ENCODE measurements at places on chromosomes 13 and 19.

DNA sequence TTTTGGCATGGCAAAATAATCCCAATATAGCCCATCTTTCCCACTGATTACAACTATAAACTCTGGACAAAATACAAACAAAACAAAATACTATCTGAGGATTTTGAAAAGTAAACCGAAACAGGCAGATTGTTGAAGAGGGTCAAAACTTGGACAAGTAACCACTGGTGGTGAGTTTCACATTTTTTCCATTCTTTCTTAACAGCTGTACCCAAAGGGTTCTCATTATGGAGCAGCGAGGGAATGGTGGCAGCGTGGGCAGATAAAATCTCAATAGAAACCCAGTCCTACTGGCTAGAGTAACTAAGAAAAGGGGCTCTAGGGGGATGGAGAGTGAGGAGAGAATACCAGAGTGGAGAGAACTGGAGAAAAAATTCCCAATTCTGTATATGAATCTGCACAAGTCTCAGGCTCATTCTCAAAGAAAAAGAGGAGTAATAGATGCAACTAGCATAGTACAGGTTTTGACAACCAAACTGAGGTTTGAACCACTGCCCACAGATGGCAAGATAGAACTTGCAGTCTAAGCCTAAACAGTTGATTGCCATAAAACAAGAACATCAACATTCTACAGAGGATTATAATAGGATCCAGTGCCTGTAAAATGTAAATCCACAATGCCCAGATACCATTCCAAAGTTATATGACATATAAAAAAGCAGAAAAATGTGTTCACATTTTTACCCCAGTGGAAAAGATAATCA is 284.5 kb downstream of the KCNRG start:
- DNase-seq = no peak

- no peak for DNase-seq
Observed at GRCh38 chr19:1699386-1699785, 47.0 kb upstream of the TCF3 start.

DNA sequence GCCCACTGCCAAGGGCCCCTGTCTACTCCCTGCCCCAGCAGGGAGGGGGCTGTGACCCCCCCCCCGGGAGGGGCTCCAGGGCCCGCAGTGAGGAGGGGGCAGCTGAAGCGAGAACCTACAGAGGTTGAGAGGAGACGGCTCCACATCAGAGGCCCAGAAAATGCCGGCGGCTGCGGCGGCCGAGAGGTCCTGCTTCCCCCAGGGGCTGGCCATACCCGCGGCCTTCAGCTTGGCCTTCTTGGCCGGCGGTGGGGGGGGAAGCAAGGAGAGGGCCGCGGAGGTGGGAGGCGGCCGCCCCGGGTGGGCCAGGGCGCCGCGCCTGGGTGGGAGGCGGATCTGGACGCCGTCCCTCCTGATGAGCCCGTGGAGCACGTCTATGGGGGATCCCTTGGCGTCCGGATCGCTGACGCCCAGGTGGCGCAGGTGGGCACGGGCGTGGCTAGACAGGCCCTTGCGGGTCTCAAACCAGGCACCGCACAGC is 9.2 kb upstream of the AKAP8L start:
- DNase-seq = no peak

DNA sequence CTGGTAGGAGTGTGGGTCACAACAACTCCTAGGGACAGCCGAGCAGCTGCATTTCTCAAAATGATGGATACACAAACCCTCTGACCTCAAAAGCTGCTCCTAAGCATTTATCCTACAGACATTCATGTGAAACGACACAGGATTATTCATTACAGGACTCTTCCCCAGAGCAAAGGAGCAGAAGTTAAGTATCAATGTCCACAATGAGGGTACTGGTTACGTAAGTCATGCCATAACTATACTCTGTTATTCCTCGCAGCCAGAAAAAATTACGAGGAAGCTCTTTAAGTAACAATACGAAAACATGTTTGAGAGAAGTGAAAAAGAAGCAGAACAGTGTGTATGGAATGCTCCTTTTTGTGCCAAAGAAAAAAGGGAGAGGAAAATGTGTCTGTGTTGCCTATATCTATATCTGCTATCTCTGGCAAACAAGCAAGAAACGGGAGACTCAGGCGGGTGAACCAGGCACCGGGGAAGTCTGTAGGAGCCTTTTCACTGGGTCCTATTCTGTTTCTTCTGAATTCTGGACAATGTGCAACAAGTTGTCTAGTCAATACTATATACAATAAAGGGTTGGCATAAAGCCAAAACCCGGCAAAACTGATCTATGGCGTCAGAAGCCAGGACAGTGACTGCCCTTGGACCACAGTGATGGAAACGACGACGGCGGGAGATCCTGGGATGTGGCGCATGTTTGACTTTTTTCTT is 1.3 kb downstream of the ISOC2 start:
- no peak for DNase-seq

DNA sequence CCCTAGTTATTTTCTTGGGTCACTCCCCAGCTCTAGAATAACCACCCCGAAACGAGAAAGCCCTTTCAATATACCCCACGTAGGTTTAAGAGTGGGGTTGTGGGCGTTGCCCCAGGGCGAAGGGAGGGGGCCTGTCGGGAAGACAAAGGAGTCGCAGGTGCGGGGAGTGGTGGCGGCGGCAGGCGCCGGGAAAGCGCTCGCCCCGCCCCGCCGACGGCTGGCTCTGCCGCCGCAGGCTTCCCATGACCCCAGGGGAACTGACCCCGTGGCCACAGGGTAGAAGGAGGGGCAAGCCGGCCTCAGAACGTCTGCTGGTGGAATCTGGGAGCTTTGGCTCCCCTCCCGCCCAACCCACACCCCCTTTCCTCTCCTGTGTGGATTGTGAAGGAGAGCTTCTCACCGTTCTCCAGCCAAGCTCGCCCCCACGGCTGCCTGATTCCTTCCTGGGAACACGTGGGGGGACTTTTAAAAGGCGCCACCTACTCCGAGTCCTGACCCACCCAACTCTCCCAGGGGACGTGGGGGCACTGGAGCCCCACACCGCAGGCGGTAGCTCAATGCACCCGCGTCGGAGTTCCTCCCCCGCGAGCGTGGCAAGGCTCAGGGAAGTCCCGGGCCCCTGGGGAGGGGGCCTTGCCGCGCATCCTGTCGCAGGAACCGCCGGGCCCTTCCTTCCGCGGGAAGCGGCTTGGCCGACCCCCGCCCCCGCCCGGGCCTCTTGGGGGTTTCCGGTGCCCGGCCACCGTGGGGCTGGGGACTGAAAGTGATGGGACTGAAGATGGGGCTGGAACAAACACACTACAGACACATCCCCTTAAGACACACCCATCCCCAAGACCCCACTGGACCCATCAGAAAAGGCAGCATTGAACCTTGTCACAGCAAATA is 5.5 kb downstream of the IER2 start:
- peak; percentile 67 for DNase-seq

- DNase-seq = no peak
Observed at GRCh38 chr13:113937527-113938180, 36.2 kb downstream of the C13orf46 start.

DNA sequence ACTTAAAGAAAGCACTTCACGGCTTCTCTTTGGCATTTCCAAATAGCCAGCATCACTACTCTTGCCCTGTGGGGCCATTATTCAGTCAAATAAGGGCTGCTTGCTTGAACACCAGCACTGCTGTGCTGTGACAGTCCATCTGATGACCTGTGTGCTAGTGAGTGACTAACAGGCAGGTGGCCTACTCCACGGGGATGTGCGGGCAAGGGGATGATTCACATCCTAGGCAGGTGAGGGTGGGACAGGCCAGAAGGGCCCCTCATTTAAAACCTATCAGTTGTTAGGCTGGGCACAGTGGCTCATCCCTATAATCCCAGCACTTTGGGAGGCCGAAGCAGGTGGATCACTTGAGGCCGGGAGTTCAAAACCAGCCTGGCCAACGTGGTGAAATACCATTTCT is 8.2 kb downstream of the CCNE1 start:
- no peak for DNase-seq

GRCh38 chr19:16025108-16026101 is 50.9 kb upstream of the TPM4 start:
- no peak for DNase-seq

GRCh38 chr19:10083911-10084310 is 2.2 kb upstream of the SHFL start:
- DNase-seq = no peak

DNA sequence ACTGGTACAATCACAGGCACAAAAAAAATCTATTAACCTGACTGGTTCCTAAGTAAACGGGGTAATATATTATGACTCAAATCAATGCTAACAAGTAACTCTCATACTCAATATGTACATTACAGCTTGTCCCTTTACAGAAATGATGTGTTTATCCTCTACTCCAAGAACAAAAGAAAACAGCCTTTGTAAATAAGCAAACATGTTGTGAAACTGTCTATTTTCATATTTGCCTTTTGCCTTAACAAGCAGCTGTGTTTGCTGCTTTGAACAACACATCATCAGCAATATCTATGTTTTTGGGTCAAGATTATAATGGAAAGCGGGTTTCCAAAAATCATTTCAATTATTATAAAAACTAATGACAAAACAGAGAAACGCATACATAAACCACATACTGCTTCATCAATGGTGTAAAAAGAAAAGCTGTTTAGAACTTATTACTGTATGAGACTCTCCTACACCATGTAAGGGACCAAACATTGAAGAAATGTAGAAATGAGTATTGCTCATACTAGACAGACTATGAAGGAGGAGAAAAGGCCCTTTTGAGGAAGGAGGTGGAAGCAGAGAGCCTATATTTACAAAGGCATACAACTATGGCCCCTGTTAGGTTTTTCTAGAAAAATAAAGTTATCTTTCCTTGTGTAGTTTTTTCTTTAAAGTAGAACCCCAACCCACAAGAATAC is 14.8 kb downstream of the TBC1D4 start:
- DNase-seq = no peak

DNA sequence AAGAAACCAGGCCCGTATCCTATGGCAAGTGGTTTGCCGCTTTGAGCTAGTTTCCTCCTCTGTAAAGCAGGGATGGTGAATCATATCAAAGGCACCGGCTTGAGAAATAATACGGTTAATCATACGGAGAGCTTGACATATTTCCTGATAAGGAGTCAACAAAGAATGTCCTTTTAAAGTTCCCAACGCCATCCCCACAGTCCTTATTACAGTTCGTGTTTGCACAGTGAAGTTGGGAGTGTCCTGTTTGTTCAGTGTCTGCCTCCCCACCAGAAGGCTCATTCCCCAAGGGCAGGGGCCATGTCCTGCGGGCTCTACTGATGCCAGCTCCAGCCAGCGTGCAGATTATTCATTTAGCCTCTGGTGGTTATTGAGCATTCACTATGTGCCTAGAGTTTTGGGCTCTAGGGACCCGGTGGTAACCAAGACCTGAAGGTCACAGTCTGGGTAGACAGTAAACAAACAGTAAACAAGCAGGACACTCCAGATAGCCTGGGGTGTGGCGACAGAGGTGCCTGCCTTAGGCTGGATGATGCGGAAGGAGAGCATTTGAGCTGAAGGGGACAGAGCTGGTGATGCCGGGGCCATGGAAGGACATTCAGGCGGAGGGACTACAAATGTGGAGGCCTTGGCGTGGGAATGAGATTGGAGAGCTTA is 6.3 kb downstream of the GRAMD1A start:
- no peak for DNase-seq

DNA sequence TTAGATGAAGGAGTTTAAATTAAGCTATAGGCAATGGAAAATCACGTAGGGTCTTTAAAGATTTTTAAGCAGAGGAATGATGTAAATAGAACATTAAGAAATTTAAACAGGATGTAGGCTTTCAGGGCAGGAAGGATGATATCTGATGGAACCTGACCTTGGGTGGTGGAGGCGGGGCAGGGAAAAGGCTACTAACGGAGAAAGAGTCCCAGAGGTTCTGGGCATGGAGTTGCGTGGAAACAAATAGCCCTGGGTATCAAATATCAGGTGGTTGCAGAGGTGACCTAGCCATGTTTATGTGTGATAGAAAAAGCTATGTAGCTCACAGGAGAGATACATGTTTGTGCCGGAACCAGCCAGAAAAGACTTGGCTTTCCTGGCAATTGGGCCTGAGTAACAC is 7.8 kb upstream of the CDK8 start:
- no peak for DNase-seq

DNA sequence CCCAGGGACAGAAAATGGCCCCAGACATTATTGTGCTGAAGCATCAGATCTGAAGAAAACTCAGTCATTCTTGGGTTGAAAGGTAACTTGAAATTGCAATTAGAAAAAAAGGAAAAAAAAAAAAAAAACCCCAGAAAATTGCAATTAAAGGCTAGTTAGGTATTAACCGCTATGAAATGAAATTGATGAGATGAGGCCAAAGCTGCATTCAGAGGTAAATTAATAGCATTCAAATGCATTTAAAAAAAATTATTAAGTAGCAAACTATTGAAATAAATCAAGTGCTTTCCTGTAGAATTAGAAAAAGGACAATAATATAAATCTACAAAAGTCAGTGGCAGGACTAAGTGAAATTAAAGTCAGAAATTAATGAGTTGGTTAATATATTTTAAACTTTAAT is 6.4 kb downstream of the PGLS start:
- no peak for DNase-seq

GRCh38 chr13:109955598-109955997 is 169.2 kb upstream of the IRS2 start:
- DNase-seq = no peak

- no peak for DNase-seq
Observed at GRCh38 chr19:17380426-17381138, 3.4 kb upstream of the PLVAP start.

- DNase-seq = no peak
Observed at GRCh38 chr13:90557626-90558025, 789.9 kb upstream of the MIR17HG start.

DNA sequence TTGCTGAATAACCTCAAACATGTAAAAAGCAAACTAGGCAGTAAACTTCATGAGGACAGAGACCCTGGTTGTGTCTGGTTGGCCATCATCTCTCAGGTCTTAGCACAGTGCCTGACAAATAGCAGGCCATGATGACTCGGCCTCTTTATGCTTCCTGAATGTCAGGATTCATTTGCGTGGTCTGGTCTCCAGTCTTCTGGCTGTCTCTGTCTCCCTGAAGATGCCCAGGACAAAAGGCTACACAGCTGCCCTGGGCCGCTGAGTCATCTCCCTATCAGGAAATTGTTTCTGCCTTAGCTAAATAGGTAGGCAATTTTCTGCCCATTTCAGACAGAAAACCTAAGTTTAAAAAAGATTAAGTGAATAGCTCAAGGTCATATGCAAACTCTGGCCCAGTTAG is 84.1 kb upstream of the FNDC3A start:
- DNase-seq = no peak

GRCh38 chr13:44197791-44198770 is 175.5 kb upstream of the SERP2 start:
- no peak for DNase-seq

DNA sequence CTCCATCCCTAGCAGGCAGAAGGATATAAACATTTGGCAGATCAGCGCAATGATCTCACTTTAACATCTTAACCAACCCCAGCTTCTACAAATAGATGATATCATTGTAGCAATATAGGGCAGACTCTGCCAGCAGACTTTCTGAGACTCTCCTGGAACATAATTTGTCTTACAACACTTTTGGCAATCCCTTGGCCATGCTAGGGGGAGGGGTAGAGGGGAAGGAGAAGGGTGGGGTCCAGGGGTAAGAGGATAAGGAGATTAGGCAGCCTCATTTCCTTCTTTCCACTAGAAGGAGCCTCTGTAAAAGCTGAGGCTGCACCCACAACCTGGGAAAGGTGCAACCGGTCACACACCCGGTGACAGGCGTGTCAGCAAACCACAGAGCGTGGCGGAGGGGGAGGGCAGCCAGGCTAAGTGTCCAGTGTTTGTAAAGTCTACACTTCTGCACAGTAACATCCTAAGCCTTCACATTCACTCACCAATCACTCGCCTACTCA is 8.7 kb upstream of the UBAC2 start:
- no peak for DNase-seq

Data from activated CD8-positive, alpha-beta memory T cell treated with anti-CD3 and anti-CD28 coated beads, Interleukin-2, amount 50 U/mL, for 4 hours (primary cell).